ENCODE measurements at places on chromosomes 12 and 14.

DNA sequence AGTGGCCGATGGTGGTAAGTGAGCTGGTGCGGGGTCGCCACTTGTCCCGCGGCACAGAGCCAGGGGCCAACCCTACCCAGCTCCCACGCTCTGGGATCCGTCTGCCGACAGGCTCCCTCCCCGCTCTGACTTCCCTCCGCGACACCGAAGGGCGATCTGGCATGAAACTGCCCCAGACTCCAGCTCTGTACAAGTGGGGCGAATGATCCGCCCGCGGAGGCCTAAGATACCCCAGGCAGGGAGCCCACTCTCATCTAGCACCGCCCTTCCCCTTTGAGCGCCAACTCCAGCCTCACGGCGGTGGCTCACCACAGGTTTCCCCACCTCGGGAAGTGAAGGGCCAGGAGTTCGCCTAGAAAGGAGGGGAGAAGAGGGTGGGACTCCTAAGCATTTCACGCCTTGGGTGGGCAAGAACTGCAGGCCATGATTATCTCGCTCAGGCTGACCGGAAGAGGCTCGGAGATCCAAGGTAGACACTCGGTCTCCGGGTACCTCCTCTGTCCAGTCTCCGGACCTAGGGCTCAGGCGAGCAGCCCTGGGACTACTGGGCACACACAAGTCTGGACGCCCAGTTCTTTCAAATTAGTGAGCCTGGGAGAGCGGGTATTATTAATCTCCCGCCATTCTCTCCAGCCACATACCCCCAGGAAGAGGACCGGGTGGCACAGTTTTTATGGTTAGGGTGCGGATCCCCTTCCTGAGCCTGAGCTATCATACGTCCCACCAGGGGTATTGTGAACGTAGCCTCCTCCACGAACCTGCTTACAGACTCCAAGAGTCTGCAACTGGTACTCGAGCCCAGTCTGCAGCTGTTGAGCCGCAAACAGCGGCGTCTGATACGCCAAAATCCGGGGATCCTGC, 849 bp downstream of the WNT1 start:
- peak; percentile 13 for DNase-seq

DNA sequence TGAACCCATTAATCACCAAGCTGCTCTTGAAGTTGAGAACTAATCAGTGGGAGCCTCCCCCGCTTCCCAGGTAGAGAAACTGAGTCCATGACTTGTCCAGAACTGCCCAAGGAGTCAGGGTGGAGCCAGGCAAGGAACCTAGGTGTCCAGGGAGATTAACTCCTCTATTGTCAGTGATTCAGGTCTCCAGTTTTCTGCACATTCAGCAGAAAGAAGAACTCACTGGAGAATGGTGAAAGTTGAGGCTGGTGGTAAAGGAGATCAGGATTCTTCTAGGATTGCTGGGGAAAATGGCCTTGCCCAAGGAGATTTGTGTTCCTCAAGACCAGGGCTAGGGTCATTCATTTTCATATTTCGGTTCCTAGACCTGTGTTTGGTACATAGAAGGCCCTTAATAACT, 87.2 kb upstream of the CISTR start:
- no peak for DNase-seq

- no peak for DNase-seq
Measured at GRCh38 chr12:78490861-78491260, 373.7 kb upstream of the SYT1 start.

GRCh38 chr12:58387199-58387598, 445.8 kb downstream of the ATP23 start:
- no peak for DNase-seq

DNA sequence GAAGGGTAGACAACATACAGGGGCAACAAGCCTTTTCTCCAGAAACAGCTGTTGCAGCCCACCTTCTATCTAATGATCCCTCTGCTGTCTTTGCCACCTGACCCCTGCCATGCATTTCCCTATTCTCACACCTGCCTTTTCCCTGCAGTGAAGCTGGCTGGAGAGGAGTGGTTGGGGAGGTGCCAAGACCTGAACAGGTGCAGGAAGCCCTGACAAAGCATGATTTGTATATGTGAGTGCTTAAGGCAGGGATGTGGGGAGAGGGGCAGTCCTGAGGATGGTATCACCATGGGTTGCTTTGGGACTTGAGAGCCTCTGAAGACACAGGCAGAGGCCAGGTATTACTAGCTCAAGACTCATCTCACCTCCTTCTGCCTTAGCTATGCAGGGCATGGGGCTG, 2.9 kb upstream of the PFDN5 start:
- no peak for DNase-seq

GRCh38 chr14:91570021-91570420, 59.9 kb upstream of the PPP4R3A start:
- DNase-seq: no peak

- no peak for DNase-seq
Measured at GRCh38 chr14:69855180-69855832, 23.9 kb upstream of the SMOC1 start.

DNA sequence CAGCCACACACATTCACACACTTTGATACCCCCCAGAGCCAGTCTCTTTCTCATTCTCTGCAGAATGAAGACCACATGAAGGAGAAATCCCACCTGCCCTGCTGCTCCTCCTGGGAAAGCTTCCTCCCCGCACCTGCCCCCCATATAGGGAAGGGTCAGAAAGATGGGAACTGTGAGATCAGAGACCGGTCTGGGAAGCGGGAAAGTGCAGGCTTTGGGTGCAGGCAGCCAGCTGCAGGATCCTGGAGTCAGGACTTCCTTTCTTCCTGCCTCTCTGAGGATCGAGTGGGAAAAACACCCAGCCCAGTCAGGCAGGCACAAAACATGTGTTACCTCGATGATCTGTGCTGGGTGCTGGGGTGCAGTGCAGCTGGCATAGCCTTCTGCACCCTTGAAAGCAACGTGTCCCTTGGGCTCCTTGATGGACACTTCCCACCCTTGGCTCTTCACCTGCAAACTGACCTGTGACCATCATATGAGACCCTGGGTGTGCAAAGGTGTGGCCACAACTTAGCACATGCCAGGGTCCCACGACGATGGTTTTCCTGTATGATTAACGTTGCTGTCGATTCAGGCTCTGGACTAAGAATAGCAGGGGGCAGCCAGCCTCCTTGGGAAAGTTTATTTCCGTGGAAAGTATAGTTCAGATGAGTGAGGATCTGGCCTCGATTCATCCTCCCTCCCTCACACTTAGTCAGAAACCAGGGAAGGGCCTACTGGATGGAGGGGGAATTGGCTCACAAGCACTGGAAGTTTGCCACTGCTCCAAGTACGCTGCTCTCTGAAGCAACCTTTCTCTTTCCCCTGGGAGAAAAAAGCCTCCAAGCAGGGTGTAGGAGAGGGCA, 105.4 kb upstream of the MED13L start:
- DNase-seq: no peak

GRCh38 chr12:89129167-89129870, 223.0 kb downstream of the DUSP6 start:
- no peak for DNase-seq

GRCh38 chr12:51318846-51319599, 5.0 kb downstream of the BIN2 start:
- DNase-seq: peak; percentile 26

GRCh38 chr12:10559244-10559643, 53.6 kb downstream of the EIF2S3B start:
- no peak for DNase-seq

- no peak for DNase-seq
Measured at GRCh38 chr12:123757561-123757960, 4.5 kb upstream of the DNAH10 start.

DNA sequence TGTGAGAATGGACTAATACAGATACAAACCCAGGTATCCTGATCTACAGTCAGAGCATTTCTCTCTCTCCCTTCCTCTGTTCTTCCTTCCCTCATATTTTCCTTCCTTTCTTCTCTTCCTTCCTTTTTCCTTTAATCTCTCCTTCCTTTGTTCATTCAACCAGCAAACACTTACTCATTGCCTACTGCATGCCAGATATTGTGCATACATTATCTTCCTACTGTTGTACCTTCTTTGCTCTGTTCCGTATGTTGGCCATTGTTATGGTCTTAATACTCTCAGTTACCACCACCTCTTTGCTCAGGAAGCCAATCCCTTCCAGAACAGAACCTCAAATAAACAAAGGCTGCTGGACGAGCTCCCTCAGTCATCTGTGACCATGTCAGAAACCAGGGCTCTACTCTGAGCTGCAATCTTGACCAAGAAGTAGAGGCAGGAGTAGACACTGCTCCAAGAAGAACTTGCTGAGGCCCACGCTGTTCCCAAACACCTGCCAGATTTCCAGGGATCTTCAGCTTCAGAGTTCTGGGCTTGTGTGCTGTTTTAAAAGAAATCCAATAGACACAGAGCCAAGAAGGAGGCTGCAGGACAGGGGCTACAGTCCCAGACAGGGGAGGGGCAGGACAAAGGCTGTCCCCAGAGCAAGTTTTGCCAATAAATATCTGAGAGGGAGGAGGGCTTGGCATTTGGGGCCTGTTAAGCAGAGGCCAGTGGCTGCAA, 526.7 kb upstream of the TBX3 start:
- DNase-seq: no peak

DNA sequence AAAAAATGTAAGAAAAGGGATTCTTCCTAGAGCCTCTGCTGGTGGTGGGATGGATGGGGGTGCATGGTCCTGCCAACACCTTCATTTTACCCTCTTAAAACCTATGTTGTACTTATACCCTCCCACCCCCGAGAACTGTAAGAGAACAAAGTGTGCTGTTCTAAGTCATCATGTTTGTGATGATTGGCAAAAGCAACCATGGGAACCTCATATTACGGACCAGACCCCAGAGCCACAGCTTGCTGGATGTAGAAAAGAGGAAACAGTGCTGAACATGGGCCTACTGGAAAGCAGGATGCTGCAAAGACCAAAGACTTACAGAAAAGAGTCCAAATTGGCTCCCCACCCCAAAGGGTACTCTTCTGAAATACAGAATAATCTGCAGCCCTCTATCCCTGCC, 311.2 kb downstream of the DUSP6 start:
- DNase-seq: no peak

DNA sequence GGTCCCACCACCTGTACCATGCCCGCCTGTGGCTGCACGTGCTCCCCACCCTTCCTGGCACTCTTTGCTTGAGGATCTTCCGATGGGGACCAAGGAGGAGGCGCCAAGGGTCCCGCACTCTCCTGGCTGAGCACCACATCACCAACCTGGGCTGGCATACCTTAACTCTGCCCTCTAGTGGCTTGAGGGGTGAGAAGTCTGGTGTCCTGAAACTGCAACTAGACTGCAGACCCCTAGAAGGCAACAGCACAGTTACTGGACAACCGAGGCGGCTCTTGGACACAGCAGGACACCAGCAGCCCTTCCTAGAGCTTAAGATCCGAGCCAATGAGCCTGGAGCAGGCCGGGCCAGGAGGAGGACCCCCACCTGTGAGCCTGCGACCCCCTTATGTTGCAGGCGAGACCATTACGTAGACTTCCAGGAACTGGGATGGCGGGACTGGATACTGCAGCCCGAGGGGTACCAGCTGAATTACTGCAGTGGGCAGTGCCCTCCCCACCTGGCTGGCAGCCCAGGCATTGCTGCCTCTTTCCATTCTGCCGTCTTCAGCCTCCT, 1.1 kb downstream of the INHBE start:
- peak; percentile 55 for DNase-seq

- DNase-seq: no peak
Measured at GRCh38 chr14:105865266-105865903, 339.0 kb downstream of the TMEM121 start.

- no peak for DNase-seq
Measured at GRCh38 chr12:47274760-47275159, 195.0 kb upstream of the AMIGO2 start.

DNA sequence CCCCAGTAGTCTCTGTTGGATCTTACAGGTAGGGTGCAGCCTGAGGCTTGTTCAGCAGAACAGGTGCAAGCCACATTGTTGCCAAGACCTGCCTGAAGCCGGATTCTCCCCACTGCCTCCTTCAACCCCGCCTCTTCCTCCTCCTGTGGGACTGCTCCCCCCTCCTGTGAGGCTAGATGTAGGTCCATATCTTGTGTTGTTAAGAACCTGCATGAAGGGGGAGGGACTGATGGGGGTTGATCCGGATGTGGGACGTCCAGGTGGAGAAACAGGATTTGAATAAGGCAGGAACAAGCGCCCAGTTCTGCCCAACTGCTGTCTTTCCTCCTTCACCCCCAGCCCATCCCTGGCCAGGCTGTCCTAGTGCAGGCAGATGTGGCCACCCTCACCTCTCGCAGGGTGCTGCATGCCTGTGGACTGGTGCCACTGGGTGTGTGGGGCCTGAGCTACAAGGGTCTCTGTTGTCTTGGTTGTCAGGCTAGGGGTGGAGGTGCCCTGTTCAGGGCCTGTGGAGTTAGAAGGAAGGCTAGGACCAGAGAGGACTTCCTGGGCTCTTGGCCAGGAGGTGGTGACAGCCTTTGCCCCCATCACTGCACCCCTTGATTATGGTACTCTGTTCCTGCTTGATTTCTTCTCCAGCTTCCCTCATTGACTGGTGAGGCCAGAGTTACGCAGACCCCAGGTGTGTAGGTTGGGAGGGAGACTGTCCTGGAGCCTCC, 1.4 kb downstream of the NR4A1 start:
- DNase-seq: peak; percentile 21

DNA sequence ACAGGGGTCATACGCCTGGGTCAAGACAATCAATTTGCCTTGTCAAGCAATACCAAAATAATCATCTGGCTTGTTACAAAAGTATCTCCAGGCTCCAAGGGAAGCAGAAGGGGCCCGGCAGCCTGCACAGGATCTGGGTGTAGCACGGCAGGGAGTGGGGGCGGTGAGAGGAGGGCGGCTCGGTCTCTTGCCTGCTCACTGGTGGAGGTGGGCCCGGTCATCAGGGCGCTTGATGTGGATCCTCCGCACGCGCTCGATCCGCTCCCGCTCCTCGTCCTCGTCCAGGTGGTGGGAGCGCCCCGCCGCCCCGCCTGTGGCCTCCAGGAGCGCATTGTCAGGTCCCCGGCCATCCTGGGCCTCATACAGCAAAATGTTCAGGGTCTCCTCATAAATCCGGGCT, 25.7 kb downstream of the KCTD10 start:
- DNase-seq: no peak

- DNase-seq: no peak
Measured at GRCh38 chr12:27553941-27554340, 29.9 kb downstream of the PPFIBP1 start.

DNA sequence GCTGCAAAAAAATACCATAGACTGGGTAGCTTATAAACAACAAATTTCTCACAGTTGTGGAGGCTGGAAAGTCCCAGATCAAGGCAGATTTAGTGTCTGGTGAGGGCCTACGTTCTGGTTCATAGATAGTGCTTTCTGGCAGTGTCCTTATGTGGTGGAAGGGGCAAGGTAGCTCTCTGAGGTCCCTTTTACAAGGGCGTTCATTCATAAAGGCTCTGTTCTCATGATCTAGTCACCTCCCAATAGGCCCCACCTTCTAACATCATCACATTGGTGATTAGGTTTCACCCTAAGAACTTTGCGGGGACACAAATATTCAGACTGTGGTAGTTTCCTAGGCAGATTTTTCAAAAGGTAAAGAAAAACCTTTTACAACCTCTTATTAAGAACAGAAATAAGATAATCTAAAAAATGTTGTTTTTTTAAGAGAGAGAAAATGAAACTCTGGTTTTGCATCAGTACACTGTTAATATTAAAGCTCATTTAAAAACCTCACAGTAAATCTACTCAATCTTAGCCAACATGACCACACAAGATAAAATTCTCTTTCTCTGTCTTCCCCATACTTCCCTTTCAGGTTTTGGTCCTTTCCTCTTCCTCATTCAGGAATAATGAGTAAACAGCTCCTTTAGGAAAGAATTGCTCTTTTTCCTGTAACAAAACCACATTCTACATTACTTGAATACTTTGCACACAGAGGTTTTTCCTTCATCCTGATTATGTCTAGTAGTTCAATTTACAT, 117.5 kb downstream of the UNC79 start:
- no peak for DNase-seq

GRCh38 chr12:75315518-75315917, 14.6 kb downstream of the CAPS2 start:
- no peak for DNase-seq

- DNase-seq: no peak
Measured at GRCh38 chr14:36493761-36494160, 26.3 kb downstream of the NKX2-1 start.
